Stimulated activated CD8-positive, alpha-beta memory T cell treated with anti-CD3 and anti-CD28 coated beads, Interleukin-7, amount 100 ng/mL, for 24 hours (primary cell): ENCODE measurements at places on chromosomes 7 and 10.
A peak's percentile ranks its signal among the peaks of the same experiment; 100 is the strongest.

DNA sequence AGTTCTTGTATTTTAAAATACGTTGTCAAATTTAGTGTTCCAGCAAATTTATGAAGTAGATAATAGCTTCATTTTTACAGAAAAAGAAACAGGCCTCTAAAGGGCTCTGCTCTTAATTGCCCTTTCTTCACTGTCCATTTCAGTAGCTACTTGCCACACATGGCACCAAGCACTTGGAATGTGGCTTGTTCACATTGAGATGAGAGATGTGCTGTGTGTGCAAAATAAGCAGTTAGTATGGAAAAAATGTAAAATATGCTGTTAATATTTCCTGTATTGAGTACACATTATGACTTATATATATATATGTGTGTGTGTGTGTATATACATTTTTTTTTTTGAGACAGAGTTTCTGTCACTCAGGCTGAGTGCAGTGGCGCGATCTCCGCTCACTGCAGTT is 19.5 kb downstream of the RBM33 start:
- no peak for DNase-seq

- DNase-seq, result no peak
Observed at GRCh38 chr7:133801341-133801740, 325.8 kb upstream of the LRGUK start.

DNA sequence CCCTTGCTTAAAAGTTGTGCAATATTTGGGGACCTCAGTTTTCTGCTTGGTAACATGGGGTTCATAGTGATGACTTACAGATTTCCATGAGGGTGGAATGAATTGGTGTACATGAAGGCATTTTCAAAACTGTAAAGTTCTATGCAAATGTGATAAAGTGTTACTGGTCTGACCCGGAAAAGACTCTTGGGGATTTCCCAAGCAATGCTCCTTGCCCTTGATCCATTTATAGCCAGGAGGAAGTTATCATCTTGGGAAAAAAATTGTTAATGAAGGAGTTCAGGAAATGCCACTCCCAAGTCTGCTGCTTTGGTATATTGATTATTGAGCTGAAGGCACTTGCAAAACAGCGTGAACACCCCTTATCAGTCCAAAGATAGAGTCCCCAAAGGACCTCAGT is 96.3 kb upstream of the ZPBP start:
- no peak for DNase-seq

DNA sequence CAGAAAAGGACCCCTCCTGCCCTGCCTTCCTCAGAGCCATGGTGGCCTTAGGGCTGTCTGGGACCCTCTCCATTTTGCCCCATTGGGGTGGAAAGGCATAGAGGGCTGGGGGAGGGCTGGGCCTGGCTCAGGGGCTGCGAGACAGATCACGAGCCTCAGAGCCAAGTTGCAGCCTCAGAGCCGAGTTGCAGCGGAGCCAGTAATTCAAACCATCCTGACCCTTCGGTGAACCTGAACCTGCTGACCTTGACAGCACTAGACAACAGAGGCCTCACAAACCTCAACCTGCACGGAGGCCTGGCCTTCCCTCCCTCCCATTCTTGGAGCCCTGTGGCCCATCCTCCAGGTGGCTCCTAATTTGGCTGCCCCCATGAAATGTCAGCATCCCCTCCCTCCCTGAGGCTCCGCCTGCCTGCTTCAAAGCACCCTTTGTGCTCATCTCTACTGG is 45.4 kb downstream of the PAX2 start:
- no peak for DNase-seq

GRCh38 chr7:105454921-105455320 is 66.2 kb upstream of the SRPK2 start:
- DNase-seq, result no peak

DNA sequence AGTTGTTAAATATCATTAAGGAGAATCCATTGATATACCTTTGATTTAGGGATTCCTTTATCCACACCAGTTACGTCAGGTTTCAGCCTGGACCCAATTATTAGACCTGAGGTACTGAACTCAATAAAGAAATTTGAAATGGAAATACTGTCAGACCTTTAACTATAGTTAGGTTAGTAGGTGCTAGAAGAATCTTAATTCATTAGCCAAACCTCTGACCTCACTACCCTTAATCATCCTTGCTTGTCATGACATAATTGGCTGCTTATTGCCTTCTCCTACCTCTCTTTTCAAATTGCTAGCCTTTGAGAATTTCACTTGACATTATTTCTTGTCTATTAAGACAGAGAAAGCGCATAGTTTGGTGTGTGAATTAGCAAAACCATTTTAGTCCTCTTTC is 27.1 kb downstream of the SMNDC1 start:
- no peak for DNase-seq

DNA sequence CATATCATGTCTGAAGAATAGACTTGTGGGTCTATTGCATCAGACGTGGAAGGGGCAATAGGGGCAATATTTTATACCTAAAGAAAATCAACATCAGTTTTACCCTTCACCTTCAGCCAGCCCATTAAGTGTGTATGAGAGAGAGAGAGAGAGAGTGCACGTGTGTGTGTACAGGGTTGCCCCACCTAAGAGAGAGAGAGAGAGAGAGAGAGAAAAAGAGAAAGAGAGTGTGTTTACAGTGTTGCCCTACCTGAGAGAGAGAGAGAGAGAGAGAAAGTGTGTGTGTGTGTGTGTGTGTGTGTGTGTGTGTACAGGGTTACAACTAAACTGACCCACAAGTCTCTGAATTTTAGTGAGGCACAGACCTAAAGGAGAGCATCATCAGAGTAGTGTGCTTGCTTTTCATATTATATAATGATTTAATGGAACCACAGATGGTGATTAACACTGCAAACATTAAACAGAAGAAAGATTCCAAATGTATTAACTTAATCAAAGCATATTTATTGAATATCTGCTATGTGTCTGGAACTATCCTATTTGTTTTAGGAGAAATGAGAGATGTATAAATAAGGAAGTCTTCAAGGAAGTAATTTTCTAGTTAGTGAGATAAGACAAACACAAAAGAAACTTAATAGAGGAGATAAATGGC is 66.8 kb downstream of the CD36 start:
- no peak for DNase-seq

DNA sequence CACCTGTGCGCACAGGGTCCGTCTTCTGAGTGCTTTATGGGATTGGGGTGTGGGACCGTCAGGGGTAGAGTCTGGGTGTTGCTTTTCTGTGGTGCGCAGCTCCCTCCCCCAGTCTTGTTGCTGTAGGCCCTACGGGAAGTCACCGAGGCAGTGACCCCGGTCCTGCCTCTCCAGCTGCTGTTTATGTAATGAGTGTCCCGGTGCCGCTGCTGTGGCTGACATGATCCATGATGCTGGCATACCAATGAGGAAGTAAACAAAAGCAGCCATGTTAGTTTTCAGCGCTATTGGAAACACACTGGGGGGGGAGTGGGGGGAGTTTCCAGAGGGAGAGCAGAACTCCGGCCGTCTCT is 1.1 kb downstream of the TRIM8 start:
- DNase-seq, result no peak

GRCh38 chr10:128866551-128866950 is 600.5 kb upstream of the MGMT start:
- no peak for DNase-seq

- DNase-seq, result no peak
Observed at GRCh38 chr10:124736491-124737136, 7.6 kb downstream of the FAM53B start.

- no peak for DNase-seq
Observed at GRCh38 chr7:104946338-104946737, 67.7 kb upstream of the KMT2E start.

DNA sequence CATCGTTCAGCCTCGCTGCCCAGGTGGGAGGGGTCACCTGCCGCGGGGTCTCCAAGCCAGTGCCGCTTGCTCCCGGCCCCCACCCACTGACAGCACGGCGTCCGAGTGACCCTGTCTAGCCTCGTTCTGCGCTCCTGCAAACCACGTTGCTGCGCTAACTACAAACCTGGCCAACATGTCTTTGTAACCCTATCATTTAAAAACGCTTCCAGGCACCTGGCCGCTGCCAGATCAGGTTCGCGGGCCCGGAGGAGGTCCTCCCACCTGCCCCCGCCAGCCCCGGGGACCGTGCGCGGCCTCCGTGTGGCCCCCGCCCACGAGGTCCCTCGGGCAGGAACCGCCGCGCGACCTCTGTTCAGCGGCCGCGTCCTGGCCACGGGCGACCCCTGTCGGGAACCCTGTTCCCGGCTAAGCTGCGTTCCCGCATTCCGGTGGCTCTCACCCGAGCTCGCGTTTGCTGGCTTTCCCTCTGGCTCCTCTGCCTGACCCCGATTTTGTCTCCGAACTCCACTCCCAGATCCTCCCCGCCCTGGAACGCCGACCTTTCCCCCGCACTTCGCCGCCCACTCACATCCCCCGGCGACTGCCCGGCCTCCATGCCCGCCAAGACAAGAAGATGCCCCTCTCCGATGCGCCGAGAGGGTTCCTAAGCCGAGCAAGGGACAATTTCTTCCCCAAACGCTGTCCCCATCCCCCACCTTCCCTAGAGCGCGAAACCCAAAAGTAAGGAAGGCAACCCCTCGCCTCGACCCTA is 2.4 kb downstream of the SFMBT2 start:
- no peak for DNase-seq

- DNase-seq, result peak; percentile 9
Observed at GRCh38 chr7:135976312-135977006, 700 bp downstream of the MTPN start.
